GM06990 (cell line): ENCODE measurements at places on chromosomes 7 and 10.

GRCh38 chr10:88063861-88064557, 200.6 kb downstream of the PTEN start:
- no peak for DNase-seq

DNA sequence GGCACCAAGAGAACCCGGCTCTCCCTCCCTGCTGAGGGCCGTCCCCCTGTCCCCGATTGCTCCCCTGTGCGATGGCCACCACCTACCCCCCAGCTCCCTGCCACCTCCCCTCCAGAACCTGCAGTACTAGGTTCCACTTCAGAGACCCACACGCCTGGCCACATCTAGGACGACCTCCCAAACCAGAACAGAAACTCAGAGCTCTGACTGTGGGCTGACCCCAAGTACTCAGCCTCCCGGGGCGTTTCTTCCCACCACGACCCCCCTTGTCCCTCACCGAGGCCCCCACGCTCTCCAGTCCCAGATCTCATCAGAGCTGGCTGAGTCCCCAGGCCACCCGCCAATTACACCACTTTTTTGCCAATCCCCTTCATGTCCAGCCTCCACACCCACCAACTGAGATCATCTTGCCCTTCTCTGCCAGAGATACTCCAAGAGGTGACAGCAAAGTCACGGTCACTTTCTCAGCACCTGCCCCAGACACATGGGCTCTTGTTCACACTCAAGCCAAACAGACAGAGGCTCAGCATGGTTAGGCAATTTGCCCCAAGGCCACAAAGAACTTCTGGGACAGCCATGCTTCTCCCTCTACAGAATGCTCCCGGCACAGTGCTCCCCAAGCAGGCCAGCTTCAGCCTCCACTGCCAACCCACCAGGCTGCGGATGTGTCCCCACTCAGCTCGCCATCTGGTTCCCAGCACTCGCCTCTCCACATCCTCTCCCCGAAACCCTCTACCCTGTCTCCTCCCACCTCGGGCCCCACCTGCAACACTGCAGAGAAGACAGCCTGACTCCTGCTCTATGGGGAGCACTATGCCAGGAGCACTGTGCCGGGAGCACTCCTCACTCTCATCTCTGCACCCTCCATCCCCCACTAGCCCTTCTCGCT, 4.7 kb downstream of the TMEM120A start:
- DNase-seq: no peak

DNA sequence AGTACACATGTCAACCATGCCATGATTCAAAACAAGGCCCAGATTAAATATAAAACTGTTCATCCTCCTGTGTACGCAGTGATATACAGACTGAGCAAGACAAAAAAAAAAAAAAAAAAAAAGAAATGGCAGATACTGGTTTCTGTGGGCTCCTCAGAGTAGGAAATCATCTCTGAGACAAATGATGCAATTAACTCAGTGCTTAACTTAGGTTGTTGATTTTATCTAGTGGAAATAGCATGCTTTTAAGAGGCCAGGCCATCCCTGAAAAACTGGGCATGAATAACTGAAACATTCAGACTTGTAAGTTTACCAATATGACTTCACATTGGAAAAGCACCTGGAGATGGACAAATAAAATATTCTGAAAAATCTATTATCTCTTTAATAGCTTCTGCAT, 69.0 kb downstream of the DKK1 start:
- no peak for DNase-seq

DNA sequence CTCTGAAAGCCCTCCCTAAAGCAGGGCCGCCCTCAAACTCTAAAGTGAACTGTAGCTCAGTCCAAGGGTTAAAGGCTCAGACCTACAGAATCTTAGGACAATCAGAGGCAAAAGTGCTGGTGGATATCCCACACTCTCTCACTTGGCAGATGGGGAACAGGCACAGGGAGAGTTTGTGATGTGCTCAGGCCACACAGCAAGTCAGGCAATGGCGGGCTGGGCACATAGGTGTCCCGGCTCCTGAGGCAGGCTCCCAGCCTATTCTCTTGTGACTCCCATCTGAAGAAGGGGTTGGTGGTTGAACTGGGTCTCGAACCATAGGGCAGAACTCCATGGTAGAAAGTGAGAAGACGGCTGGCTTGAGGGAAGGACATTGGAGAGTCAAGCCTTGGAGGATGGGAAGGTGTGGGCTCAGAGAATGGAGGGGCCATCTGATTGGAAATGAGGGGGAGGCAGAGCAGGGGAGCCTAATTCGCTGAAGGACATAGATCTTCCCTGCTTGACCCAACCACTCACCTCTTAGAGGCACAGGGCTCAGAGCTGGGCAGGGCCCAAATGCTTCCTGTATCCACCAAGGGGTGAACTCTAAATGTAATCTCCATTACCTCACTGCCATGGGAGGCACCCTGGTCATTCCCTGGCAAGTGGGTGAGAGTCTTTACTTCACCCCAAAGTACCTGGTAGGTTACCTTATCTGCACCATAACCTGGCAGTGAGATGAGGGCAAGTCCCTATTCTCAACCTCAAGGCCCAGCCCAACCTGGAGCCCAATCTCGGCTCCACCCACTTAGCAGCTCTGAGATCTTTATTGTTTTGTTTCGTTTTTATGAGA, 4.9 kb upstream of the ZMIZ1 start:
- no peak for DNase-seq

DNA sequence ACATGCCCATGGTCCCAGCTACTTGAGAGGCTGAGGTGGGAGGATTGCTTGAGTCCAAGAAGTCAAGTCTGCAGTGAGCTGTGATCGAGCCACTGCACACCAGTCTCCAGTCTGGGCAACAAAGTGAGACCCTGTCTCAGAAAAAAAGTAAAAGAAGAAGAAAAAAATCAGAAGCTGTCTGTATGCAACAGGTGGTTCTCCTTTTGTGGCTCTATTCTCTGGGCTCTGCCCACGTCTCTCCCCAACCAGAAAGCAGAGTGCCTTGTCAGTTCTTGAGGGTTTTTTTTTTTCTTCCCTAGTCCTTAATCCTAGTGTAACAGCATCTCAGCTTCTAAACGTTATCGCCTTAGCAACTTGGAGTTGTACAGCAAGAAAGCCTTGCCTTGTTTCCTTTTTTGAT, 89.5 kb downstream of the PRKCQ start:
- DNase-seq: no peak

- no peak for DNase-seq
Observed at GRCh38 chr10:21757185-21757901, 223.3 kb downstream of the MLLT10 start.

GRCh38 chr10:98344589-98345038, 70.4 kb downstream of the PYROXD2 start:
- DNase-seq: no peak

GRCh38 chr10:31034098-31034909, 2.6 kb upstream of the ZNF438 start:
- DNase-seq: no peak

- DNase-seq: no peak
Observed at GRCh38 chr10:59898125-59898835, 8.1 kb downstream of the CCDC6 start.

GRCh38 chr7:19619122-19619521, 89.7 kb downstream of the POLR1F start:
- DNase-seq: no peak

DNA sequence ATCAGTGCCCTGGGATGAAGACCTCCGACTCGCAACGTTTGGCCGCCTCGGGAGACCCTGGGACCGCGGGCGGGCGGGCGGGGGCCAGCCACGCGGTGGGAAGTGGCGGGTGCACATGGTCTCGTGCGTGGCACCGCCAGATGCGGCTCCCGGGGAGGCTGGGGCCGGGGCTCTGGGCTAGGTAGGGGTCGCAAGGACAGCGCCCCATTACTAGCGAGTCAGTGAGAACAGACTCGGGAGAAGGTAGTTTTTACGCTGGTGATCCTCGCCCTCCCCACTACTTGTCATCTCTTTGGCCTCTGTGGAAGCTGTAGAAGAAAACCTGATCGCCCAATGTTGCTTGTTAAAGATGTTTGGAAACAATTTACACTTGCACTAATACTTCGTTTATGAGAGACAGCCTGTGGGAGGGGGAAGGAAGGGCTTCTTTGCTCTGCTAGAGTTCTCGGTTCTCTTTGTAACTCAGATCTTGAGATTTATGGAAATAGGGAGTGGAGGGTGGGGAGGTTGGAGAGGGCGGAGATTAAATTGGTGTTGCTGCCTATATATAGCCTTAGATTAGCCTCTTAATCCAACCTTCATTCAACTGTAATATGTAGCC, 591 bp downstream of the BZW2 start:
- no peak for DNase-seq

DNA sequence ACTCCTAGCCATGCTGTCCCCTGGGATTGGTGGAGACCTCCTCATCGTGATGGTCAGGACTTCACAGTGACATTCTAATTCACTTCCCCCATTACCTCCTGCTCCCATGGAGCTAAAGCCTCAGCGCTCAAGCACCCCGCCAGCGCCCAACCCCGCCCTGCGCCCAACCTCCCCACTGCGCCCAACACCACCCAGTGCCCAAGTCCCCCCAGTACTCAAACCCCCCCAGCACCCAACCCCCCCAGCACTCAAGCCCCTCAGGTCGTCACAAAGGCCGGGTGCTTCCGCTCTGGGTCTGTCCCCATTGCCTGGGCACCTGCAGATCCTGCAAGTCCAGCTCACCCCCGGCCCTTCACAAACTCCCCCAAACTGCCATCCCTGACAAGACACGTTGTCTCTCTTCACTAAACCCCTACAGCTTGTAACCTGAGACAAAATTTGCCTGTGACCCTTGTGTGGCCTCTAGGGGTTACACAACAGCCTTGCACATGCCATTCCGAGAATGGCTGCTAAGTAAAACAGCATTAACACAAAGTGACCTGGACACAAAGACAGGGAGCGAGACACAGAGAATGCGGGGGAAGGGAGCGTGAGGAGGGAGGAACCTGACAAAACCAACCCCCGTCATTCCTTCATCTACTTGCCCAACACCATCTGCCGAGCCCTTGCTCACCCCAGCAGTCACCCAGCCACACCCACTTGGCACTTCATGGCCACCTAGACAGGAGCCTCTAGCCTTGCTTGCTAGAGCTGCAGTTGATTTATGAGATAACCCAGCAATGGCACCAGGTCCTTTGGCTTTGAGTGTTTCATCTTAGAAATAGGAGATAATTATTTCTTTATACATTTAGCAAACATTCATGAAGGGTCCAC, 107.8 kb downstream of the ADARB2 start:
- DNase-seq: no peak
